ENCODE measurements at places on chromosomes 1 and 21.

DNA sequence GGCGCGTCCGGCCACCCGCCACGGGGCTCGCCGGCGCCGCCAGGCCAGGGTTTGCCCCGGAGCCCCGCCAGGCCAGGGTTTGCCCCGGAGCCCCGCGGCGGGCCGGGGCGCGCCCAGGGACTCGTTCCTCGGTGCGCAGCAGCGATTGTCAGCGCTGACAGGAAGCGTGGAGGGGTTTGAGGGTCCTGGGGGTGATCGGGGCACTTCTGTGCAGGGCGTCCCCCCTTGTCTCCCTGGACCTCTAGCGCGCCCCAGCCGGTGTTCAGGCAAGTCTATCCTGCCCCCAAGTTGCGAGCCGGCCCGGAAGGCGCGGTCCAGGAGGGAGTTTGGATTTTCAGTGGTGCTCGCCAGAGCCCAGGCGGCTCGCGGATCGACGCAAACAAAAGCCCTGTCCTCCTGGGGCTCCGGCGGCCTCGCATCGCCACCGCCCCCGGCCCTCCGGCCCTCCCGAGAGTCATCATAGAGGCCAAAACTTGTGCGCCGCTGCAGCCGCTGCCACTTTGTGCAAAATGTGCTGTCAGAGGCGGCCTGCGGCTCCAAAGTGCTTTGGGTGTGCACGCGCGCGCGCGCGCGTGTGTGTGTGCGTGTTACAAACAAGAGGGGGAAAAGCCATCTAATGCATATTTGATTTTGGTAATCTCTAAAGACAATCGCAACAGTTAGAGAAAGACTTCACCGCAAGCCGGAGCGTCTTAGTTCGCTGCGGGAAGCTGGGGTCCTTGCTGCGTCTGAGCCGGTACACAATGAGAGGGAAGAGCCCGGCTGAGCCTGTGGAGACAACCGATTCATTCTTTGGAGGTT, 1.0 kb downstream of the ROR1 start:
- no peak for DNase-seq

DNA sequence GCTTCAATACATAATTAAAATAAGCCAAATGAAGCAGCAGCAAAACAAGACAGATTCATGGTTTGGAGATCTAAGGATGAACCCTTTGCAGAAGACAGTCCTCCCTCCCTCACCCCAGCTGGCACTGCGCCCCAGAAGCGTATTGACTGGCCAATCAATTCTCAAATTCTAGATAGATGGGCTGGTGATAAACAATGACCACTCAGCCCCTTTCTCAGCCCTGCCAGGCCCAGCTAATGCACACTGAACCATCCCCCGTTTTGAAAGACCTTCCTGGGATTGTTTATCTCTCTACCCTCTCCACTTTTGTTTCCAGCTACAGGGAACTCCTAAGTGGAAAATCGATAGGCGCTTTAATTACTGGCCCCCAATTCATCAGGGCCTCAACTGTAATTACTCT, 29.0 kb downstream of the TNR start:
- DNase-seq: peak; percentile 72

- peak; percentile 21 for DNase-seq
Observed at GRCh38 chr1:105373681-105374080, 1624.0 kb downstream of the AMY1C start.

- DNase-seq: no peak
Observed at GRCh38 chr21:37665230-37666024, 250.8 kb downstream of the KCNJ6 start.

GRCh38 chr1:225479996-225480720, 52.3 kb upstream of the LBR start:
- no peak for DNase-seq

DNA sequence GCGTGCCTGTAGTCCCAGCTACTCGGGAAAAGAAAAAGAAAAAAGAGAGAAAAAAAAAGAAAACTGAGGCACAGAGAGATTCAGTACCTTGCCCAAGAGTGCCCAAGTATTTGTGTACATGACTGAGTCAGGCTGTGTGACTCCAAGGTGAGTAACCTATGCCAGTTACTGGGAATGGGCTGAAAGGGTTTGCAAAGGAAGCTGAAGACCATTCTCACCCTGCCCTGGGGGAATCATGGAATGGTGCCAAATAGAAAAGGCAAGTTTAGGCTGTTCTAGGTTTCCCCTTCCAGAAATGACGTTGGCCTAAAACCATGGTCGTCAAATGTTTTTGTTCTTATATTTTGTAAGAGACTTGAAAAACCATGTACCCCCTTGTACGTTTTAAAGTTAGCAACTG, 37.9 kb upstream of the LRIG2 start:
- no peak for DNase-seq

DNA sequence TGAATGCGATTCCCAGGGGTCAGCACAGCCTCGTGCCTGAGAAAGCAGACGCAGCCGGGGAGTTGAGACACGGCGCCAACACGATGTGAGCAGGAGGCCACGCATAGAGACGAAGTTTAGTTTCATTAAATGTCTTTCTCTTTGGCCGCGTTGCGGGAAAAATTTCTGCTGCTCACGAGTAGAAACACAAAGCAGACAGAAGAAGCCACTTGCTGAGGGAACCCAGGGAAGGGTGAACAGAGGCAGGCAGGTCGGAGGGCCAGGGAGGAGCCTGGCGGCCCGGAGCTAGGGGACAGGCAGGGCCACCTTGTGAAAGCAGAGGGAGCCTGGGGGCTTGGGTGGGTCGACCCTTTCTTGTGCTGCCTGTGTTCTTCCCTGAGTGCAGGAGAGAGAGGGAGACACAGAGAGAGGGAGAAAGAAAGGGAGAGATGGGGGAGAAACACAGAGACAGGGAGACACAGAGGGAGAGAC, 33.2 kb downstream of the POFUT2 start:
- no peak for DNase-seq

- DNase-seq: no peak
Observed at GRCh38 chr1:164709541-164710278, 150.7 kb downstream of the PBX1 start.

DNA sequence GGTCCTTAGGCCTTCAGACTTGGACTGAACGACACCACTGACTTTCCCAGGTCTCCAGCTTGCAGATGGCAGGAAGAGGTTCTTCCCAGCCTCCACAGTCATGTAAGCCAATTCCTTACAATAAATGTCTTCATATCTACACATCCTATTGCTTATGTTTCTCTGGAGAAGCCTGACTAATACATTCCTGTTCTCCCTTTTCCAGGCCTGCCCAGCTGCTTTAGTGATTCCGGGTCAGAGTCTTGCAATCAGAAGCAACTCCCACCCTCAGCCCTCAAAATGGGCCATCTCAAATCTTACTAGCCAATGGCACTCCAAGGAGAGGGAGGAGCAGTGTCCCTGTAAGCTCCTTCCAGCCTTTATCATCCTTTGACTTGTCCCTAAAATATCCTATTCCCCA, 16.4 kb upstream of the CPT2 start:
- no peak for DNase-seq

All from NCI-H1417 (cell line).